ENCODE measurements at places on chromosomes 5 and 9.
A peak's percentile ranks its signal among the peaks of the same experiment; 100 is the strongest.

DNA sequence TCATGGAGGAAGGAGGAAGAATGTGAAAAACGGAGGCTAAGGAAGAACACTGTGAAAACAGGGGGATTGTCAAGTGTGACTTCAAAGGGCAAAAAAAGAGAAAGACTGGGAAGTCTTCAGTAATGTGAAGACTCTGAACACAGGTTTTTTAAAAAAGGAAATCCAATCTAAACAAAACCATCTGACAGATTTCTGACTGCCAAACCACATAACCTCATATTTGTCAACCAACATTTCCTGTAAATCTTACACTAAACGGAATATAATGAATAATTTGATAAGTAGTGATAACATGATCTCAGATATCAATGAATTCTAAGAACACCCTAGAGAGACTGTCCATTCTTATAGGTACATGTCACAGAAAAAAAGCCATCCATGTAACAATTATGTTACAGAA, 124.7 kb downstream of the FBN2 start:
- DNase-seq = no peak

GRCh38 chr9:103361906-103362305, 366.8 kb downstream of the CYLC2 start:
- DNase-seq = no peak

- no peak for DNase-seq
Observed at GRCh38 chr9:37942621-37943344, 38.9 kb upstream of the SLC25A51 start.

DNA sequence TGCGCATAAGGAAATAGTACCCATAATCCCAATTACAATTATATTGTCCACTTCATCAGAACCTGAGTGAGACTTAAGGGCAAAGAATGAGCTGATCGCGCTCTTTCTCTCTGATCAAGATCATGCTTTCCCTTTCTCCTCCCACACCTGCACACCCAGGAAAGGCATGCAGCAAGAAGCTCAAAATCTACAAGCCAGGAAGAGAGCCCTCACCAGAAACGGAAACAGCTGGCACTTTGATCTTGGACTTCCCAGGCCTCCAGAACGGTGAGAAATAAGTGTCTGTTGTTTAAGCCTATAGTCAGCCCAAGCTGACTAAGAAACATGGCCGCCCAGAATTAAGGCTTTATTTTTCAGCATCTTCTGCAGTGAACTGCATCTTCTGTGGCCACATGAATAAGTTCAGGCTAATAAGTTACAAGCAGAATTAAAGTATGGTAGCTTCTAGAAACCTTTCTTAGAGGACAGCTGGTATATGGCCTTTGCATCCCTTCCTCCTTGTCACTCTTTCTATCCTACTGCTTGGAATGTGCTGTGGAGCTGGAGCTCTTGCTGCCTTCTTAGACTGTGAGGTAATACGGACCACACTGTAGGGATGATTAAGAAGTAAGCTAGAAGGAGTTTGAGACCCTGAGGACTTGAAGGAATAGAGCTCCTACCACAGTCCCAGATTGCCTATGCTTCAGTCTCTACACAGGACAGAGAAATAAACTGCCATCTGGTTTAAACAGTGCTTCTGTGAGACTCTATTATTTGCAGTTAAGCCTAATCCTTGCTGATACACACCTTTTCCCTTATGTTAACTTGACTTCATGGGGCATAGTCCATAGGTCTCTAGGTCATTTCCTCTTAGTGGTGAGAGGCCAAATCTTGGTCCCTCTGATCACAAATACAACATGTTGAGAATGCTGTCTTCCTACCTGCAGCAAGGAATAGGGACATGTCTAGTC, 17.2 kb downstream of the OR2S2 start:
- DNase-seq = peak; percentile 6

DNA sequence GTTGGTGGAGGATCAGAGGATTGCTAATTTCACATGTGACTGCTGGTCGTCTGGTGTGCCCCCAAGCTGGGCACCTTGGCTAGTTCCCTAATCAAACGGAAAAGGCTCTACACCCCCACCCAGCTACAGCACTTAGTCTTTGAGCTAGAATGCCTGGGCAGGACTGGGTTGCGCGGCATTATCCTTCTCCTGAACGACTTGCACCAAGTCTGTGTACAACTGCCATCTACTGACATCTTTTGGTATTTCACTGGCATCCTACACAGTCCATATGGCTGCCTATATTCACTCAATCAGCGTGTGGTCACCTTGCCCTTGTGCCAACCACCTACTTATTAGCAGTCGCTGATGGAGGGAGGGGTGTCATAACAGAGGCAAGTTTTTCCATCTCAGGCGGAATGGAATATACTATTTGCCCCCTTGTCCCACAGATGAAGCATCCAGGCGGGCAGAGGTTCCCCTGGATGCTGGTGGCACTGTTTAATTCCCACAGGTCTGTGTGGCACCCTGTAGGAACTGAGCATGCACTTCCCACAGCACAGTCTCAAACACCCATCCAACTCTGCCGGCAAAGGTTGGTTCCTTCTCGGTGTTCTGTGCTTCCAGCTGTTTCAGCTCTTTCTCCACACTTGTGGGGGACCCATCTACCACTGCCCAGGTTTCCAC, 150.1 kb downstream of the OSTF1 start:
- DNase-seq = peak; percentile 71
